ENCODE measurements at places on chromosomes 5 and 9.
A peak's percentile ranks its signal among the peaks of the same experiment; 100 is the strongest.

DNA sequence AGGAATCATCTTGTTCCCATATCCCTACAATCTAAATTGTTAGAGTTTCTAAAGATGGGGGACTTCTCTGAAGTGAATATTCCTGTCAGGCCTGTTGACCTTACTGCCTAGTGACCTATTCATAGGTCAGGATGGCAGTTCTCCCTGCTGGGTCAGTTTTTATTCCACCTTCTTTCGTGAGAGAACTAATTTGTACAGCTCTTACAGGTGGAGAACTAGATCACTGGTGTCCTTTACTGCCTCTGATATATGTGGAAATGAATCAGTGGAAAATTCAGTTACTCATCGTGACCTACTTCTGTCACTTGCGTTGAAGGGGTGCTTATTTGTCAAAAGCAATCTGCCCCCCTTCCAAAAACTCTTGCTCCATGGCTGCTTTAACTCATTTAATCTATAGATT lies 164.9 kb downstream of the CD180 start:
- DNase-seq: no peak

DNA sequence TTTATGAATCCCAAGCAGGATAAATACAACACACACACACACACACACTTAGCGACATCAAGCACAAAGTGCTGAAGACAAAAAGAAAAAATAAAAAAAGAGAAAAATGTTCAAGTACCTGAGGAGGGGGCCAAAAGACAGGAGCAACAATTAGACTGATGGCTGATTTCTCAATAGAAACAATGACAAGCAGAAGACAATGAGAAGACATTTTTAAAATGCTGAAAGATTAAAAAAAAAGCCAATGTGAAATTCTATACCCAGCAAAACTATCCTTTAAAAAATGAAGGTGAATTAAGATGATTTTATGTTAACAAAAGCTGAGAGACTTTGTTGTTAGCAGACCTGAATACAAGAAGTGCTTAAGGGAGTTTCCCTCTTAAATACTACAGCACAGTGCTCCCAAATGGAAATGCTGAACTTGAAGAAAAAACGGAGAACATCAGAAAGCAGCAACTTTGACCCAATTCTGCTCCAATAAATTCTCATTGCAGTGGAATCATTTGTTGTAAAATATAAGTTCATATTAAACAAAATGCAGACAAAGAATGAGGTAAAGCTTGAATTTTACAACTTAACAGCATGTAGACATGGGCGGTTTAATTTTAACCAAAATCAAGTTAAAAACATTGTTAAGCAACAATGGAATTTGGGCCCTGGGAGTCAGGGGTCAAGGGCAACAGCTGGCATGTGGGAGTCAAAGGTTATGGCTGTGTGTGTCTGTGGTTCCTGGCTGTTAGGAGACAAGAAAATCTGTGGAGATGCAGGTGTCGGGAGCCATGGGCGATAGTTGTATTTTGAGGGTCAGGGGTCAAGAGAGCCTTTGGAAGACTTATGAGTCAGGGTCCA lies 776 bp upstream of the RANBP17 start:
- DNase-seq: no peak

GRCh38 chr9:138111607-138112006 lies 234.0 kb downstream of the CACNA1B start:
- DNase-seq: peak; percentile 17

DNA sequence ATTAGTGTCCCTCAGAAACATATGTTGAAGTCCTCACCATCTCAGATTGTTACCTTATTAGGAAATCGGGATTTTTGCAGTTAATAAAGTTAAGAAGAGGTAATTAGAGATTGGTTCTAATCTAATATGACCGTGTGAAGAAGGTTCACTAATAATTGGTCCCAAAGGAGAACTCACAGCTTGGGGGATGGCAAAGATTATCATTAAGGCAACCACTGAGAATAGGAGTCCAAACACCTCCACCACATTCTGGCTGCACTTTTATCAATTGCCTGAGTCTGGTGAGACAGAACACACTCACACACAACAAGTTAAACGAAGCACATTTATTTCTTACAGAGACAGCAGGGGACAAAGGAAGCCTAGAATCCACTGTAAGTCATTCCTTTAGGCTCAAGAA lies 94.9 kb upstream of the PRDM9 start:
- DNase-seq: no peak

GRCh38 chr5:53779541-53779981 lies 219.1 kb downstream of the NDUFS4 start:
- DNase-seq: no peak

DNA sequence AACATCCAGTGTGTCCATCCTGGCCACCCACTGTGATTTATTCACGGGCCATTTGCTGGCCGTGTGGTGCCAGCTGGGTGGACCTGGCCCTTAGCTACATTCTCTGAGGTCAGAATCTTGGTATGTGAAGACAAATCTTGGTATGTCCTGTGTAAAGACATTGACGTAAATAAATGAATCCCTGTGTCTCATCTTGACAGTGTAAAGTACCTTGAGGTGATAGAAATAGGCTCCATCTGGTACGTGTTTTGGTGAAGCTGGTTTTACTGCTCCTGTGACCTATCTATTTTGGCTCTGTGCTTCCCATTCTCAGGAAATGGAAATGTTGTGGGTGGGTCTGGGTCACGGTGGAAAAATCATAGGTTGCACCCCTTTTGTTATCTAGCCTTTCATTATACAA lies 245.4 kb upstream of the ANKH start:
- no peak for DNase-seq

GRCh38 chr5:154779105-154779504 lies 23.9 kb downstream of the LARP1 start:
- DNase-seq: no peak

GRCh38 chr5:89342106-89342876 lies 459.3 kb upstream of the MEF2C start:
- DNase-seq: no peak

Measured in D341Med (cell line).